ENCODE measurements at places on chromosomes 7 and 10. TPM values are rescaled to one million over a fixed set of nuclear protein-coding genes. Genes with fewer than 3 reads are reported as not detected.

DNA sequence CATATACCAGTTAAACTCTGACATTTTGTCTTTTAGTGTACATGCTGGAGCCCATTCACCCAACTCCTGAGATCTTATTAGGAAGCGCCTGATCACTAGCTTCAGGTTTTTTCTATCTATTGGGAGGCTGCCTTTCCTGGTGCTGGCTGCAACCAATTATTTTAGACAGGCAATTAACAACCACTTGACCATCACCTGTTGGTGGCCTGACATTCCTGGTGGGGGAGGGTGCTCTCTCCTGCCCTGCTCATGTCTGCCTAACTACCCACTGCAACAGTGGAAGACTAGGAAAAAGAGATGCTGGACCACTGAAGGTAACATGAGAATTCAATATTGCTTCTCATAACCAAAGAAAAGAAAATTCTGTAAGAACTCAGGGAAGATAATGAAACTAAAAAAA is 190.3 kb upstream of the GRM3 start:
- H3K27ac ChIP-seq, result no peak overlapping the region
- no peaks in the 10 kb centered on the region for H3K27me3 ChIP-seq
- no peak for DNase-seq
- no peak overlapping the region for H3K4me3 ChIP-seq
- no peaks in the 10 kb centered on the region for H3K4me1 ChIP-seq

ZNF117 gene
- total RNA-seq, result 3.3 TPM

- H3K27me3 ChIP-seq, result no peaks in the 10 kb centered on the region
- no peaks in the 10 kb centered on the region for H3K4me1 ChIP-seq
- no peaks in the 10 kb centered on the region for H3K36me3 ChIP-seq
- H3K4me3 ChIP-seq, result no peak overlapping the region
- DNase-seq, result no peak
- no peak overlapping the region for H3K27ac ChIP-seq
These were observed 84.6 kb downstream of the PDGFA start for GRCh38 chr7:434891-435629.

DNA sequence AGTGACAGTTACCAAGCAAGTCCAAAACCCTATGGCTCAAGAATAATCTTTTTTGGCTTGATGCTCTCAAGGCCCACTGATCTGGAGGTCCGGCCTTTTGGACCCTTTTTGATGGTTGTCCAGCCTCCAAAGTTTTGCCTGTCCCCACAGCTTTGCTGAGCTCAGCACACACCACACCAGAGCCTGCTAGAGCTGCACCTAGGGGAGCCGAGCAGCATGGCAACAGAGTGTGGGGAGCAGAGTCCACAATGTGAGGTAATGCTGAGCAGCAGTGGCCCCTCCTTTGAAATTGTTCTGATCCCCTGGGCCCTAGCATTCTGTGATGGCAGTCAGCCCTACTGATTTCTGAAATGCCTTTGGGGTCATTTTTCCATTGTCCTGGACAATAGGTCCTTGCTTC is 9.3 kb downstream of the GIMAP7 start:
- peaks cover 44% of the 10 kb centered on the region for H3K36me3 ChIP-seq
- peak; percentile 44 for DNase-seq
- H3K27ac ChIP-seq, result peak overlapping the region; percentile 71
- H3K4me3 ChIP-seq, result no peak overlapping the region
- peaks cover 49% of the 10 kb centered on the region for H3K4me1 ChIP-seq
- H3K27me3 ChIP-seq, result no peaks in the 10 kb centered on the region

- H3K36me3 ChIP-seq, result peaks cover 14% of the 10 kb centered on the region
- H3K27ac ChIP-seq, result no peak overlapping the region
- no peak for DNase-seq
- H3K27me3 ChIP-seq, result no peaks in the 10 kb centered on the region
- no peaks in the 10 kb centered on the region for H3K4me1 ChIP-seq
These were observed 65.7 kb downstream of the ORC5 start for GRCh38 chr7:104142147-104142546.

ITPRID1 gene
- total RNA-seq, result not detected

- H3K4me3 ChIP-seq, result no peak overlapping the region
- no peaks in the 10 kb centered on the region for H3K36me3 ChIP-seq
- DNase-seq, result no peak
- H3K4me1 ChIP-seq, result no peaks in the 10 kb centered on the region
- no peak overlapping the region for H3K27ac ChIP-seq
- H3K27me3 ChIP-seq, result no peaks in the 10 kb centered on the region
These were observed 196.1 kb downstream of the DOCK4 start for GRCh38 chr7:112010109-112010508.
